ENCODE measurements at places on chromosomes 6 and 20. TPM values are rescaled to one million over a fixed set of nuclear protein-coding genes. Genes with fewer than 3 reads are reported as not detected.

The APOM gene
- 2.6 TPM for polyA plus RNA-seq

- DNase-seq = no peak
Measured at GRCh38 chr6:169830876-169831275, 79.5 kb downstream of the ERMARD start.

GRCh38 chr20:4076033-4076432 lies 60.7 kb upstream of the RNF24 start:
- no peak for DNase-seq

DNA sequence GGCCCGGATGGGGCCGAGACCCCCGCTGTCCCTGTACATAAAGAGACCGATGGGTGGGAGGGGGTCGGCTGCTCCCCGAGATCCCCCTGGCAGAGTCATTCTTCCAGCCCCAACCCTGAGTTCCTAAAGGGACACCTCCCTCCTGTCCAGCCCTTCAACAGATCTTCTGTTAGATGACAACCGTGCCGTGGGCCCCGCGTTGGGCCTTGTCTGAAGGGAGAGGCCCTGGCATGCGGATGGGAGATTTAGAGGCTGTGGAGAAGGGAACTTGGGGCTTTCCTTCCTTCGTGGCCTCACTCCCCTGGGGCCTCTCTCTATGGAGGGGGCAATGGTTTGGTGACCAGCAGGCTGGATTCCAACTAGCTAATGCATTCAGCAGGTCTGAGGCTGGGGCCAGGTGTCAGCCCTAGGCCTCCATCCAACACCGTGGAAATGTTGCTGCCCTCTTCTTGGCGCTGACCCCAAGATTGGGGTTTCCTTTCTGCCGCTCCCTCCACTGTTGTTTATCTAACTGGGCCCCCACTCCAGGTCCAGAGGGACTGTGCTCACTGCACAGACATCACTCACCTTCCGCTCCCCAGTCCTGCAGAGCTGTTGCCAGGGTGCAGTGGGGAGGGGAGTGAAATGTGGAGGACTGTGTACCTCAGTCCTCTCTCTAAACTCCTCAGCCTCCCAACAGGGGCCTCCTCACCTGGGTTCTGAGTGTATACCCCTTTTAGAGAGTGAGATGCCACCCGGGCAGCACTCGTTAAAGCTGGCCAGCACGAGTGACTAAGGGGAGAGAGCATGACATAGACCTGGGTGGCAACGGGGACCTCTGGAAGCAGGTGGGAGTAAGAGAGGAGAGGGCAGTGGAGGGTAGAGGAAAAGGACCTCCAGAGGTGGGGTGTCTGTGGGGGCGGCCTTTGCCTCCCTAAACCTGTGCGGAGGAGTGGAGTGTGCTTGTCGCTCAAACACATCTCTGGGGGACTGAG lies 6.7 kb downstream of the TMEM151B start:
- DNase-seq = no peak

The TRIM10 gene
- not detected for polyA plus RNA-seq

GRCh38 chr20:59836767-59837166 lies 96.7 kb downstream of the SYCP2 start:
- DNase-seq = no peak

DNA sequence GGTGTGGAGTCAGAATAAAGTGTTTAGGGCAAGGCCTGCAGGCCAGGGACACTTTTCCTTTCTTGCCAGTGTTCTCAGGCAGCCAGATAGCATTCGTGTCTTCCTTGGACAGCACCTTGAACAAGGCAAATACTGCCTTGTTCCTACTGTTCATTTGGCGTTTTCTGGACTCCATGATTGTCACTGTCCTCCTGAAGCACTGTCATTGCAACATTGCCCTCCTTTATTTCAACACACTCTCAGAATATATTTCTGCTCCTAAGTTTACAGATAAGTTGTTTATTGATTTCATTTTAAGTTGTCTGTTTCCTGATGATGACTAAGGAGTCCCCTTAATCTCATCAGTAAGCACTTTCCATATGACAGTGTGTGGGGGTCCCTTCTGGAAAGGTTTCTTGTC lies 15.1 kb upstream of the DEF6 start:
- DNase-seq = no peak

Data from keratinocyte (primary cell).